ENCODE measurements at places on chromosomes 3 and 15.
A peak's percentile ranks its signal among the peaks of the same experiment; 100 is the strongest.

GRCh38 chr3:48013288-48013980 lies 2.8 kb downstream of the MAP4 start:
- peak; percentile 80 for DNase-seq

GRCh38 chr3:137246491-137246890 lies 288.7 kb downstream of the IL20RB start:
- DNase-seq: no peak

DNA sequence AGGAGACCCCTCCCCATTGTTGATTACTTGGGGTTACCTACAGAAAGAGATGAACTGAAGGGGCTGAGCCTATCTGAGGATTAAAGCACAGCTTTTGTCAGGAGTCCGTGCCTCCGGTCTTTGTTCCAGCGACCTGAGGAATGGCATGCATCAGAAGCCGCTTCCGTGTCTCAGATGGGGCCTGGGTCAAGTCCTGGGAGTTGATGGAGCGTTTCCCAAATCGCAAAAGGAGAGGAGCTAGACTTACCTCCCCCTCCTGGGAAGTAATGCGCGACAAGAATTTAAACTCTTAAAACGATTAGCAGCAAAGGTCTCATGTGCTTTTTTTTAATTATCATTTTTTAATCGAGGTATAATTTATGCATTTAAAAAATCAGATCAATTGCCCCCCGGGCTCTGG lies 983 bp upstream of the ALDH1A3 start:
- no peak for DNase-seq

- DNase-seq: no peak
These were observed 375.0 kb downstream of the MECOM start for GRCh38 chr3:169288553-169288952.

GRCh38 chr3:58470363-58471024 lies 21.4 kb upstream of the KCTD6 start:
- no peak for DNase-seq

- DNase-seq: peak; percentile 30
These were observed 225.9 kb upstream of the C2CD4B start for GRCh38 chr15:62390791-62391640.

DNA sequence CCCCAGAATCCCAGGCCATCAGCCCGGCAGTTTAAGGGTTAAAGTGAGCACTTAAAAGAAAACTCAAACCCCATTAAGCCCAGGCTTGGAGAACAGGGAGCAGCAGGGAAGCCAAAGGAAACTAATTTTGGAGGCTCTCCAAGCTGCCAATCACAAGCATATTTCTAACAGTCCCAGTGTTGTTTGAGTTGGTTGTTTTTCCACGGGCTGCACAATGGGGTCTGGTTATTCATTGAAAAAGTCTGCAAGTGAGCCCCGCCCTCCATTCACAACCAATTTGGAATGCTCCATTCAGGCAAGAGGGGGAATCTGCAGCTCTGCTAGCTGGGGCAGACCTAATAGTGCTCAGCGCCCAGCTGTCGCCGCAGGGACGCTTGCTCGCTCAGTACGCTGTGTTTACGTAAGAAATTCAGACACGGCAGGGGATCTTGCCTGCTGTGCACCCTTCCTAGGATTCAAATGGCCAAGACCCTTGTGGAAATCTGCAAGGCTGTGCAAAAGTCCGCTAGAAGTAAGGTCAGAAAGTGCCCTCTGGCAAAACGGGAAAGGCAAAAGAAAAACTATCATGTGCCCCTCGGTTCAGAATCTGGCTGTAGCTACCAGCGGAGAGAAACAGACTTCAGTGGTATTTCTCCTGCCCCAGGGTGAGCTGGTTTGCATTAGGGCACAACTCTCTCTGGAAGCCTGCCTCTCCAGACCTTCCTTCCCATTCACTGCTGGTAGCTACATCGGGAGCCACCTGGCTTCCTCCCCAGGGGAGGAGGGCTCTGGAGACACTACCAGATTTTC lies 11.0 kb downstream of the ETV5 start:
- DNase-seq: peak; percentile 67

- no peak for DNase-seq
These were observed 6.3 kb downstream of the STARD5 start for GRCh38 chr15:81317642-81318017.

DNA sequence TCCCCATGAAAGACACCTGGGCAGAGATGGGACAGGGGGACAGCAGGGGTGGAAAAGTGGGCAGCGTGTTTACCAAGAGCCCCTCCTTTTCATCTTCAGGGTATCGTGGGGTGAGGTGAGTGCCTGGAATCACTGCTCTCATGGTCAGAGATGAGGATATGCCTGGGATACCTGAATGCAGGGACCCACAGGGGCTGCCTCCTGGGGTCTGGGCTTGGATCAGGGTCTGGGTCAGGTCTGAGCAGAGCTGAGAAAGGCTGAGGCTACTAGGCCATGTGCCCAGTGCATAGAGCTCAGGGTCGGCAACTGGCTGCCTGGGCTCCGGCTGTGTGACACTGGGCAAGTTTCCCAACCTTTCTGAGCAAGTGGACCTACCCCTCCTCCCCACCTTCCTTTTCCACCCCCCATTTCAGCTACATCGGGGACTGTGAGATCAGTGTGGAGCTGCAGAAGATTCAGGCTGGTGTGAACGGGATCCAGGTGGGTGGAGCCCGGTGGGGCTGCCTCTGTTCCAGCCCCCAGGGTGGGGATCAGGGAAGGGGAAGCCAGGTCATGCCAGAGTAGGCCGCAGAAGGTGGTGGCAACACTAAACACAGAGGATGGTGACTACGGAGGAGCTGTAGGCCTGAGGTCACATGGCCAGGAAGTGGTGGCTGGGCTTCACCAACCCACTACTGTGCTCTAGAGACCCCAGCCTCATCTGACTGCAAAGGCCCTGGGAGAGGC lies 24.5 kb downstream of the ESYT3 start:
- no peak for DNase-seq

- no peak for DNase-seq
These were observed 326.6 kb upstream of the ALCAM start for GRCh38 chr3:105040026-105040622.

DNA sequence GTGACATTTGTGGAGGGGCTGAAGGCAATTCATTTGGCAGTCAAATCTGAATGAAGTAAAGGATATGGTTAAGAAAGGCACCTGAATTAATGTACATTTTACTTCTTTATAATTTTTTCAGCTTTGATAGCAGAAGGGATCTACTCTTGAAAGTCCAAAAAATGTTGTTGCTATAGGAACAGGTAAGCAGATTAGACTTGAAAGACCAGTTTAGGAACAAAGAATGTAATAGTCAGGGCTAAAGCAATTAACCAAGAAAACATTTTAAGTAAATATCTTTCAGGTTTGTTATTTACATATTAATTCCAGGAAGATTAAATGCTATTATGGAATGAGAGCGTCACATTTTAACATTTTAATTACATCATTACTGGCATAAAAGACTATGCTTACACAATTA lies 1.1 kb downstream of the ATP13A4 start:
- DNase-seq: no peak

GRCh38 chr15:100968050-100968966 lies 49.2 kb downstream of the LRRK1 start:
- peak; percentile 47 for DNase-seq

GRCh38 chr15:89654301-89654761 lies 936 bp downstream of the KIF7 start:
- DNase-seq: peak; percentile 58

- no peak for DNase-seq
These were observed 206.0 kb downstream of the THRB start for GRCh38 chr3:24288496-24289236.

DNA sequence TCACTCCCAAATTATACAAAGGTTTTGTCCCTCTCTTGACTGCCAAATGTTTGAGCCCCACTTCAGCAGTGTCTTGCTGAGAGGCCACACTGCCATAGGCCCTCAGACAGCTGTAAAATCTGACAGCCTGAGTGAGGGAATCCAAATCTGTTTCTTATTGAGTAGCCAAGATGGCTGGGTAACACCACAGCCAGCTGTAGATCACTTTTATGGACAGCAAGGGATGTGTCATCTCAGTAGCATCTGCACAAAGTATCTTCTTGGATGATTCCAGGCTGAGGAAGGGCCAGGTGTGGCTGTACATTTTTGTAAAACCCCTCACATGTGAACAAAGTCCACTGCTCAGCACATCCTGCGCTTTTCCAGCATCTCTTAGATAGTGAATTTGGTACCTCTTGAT lies 237.0 kb upstream of the LRTM1 start:
- peak; percentile 67 for DNase-seq

GRCh38 chr3:75260-75659 lies 121.3 kb upstream of the CHL1 start:
- no peak for DNase-seq

- DNase-seq: no peak
These were observed 32.6 kb downstream of the GALNT15 start for GRCh38 chr3:16207031-16207430.

- peak; percentile 17 for DNase-seq
These were observed 270.0 kb downstream of the NAALADL2 start for GRCh38 chr3:175129126-175129525.

GRCh38 chr3:129793942-129794310 lies 99.6 kb downstream of the TMCC1 start:
- no peak for DNase-seq

DNA sequence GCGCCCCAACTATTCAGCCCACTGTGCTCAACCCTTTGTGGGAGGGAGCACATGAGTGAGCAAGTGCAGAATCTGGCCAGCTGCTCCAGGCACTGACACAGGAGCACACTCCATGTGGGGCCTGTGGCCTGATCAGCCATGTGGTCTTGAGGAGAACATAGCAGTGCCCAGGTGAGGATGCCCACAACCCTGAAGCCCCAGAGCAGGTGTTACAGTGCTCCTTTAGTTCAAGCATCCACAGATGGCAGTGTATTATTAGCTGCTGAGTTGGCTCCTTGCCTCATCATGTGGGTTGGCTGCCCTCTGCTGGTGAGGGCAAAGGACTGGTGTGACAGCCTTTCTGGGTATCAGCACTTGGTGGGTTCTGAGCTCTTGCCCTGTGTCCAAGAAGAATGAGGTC lies 1588.2 kb downstream of the SI start:
- no peak for DNase-seq

- no peak for DNase-seq
These were observed 203.5 kb upstream of the NANOGP8 start for GRCh38 chr15:35288580-35288979.

GRCh38 chr3:83849106-83849730 lies 1109.6 kb upstream of the CADM2 start:
- DNase-seq: no peak

DNA sequence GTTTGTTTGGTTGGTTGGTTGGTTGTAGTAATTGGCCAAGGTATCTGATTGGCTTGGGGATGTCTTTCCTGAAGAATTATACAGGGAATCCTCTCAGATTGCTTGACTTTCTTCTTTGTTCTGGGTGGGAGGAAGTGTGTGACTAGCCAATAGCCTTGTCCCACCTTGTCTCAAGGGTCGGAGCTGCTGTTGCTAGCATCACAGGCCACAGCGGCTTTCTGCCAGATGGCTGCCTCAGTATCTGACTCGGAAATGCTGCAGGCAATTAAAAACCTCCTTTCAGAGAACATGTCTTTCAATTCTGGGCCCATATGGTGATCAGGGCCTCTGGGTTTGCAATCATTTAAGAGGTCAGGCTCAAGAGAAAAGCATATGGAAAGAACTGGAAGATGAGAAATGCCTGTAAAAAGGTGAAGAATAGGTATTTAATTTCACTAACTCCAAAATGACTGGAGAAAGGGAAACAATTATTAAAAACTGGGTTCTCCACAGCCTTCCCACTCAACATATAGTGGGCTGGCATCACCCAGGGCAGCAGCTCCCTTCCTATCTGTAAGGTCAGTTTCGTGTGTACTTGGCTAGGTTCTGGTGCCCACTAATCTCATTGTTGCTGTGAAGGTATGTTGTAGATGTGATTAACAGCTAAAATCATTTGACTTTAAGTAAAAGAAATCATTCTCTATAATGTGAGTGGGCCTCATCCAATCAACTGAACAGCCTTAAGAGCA lies 32.4 kb downstream of the TGFBR2 start:
- no peak for DNase-seq
